ENCODE measurements at places on chromosomes 5 and 9.

DNA sequence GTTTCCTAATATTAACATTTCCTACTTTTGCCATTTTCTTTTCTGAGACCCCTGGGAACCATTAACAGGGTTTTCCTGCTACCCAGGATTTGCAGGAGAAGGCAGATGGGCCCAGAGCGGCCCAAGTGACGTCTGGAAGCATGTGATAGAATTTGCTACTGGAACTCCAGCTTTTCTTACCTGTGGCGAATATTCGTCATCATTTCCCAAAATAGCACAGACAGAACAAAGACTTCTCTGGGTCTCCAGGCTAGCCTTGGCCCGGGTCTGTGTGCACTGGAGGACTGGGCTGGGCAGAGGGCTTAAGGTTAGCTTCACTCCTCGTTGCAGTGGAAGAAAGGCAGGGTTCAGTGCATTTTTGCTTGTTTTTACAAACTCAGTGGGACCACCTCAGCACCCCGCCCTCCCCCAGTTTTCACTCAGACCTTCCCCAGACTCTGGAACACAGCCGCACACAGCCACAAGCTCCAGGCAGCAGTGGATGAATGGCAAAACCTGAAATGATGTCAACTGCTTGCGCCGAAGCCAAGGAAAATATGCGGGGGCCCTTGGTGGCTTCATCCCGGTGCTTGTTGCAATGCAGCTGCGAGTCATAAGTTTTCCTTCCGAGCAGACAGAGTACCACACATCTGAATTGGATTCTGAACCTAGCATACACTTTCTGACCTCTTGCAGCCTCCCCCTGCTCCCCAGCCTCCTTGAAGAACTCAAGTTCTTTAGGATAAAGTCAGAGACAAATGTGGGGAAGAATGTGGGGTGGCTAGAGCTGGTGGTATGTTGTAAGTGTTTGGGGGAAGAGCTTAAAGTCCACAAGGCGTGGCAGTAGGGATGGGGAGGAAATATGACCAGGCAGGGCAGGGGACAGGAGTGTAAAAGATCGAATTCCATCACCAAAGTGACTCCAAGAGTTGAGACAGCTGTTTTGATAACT is 586.0 kb downstream of the CCDC171 start:
- no peak for DNase-seq

DNA sequence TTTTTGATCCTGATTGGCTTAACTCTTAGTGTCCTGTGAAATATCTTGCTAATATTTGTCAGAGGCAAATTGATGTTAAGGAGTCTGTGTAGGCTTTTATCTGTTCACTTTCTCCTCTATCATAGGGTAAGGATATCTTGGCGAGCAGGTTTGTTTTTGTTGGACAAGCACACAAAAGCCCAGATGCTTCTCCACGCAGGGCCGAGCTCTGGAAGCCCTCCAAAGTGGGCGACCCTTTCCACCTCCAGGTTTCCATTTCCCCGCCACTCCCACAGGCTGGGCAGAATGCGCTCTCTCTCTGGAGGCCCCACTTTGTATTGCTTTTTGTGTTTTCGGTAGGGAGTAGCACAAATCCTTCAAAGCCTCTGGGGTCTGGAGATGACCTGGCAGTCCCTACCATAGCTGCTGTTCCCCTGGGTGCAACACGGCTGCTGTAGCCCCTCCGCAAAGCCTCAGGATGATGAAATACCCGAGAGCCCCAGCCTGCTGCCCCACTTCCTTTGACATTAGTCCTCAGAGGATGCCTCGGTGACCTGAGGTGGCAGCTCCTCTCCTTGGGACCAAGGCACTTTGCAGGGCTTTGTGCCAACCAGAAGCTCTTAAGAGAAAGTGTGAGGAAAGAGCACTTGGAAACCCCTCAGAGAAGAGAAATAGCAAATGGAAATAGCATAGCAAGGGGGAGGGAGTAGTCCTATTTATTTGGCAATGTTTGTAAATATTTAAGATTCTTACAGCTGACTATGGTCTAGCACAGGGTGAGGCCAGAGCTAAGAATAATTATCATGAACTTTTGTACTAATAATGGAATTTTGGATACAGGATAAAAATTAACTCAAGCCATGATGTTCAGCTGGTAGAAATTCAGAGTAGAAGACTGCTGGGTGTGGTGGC is 122.8 kb downstream of the ARHGEF28 start:
- no peak for DNase-seq

- DNase-seq = peak; percentile 88
Measured at GRCh38 chr9:98129451-98129881, 10.4 kb upstream of the TRIM14 start.

- DNase-seq = no peak
Measured at GRCh38 chr9:29038332-29038731, 1465.1 kb upstream of the C9orf72 start.

DNA sequence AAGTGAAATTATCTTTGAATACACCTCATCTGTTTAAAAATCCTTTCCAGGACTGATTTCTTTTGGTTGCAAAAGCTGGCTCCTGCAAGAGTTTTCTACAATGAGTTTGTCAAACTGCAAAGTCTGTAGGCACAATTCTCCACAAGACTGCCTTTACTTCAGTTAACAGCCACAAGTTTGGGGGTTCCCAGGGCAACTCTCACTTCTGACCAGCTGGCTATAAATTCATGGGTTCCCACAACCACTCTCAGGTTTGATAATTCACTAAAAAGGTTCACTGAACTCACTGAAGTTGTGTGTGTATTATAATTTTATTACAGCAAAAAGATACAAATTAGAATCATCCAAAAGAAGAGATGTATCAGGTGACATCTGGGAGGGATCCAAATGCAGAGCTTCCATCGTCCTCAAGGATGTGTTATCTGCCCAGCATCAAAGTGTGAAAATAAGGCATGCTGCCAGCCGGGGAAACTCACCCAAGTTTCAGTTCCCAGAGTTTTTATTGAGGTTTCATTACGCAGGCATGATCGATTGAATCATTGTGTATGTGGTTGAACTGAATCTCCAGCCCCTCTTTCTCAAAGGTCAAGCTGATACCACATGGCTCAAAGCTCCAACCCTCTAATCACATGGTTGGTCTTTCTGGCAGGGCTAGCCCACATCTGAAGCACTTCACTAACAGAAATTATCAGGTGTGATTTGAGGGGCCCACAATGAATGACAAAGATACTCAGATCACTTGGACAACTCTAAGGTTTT is 19.0 kb upstream of the PSIP1 start:
- no peak for DNase-seq

Measured in suppressor macrophage treated with lipopolysaccharide for 1 hour (primary cell).